GM23248 (cell line): ENCODE measurements at places on chromosomes 11 and 22. TPM values are rescaled to one million over a fixed set of nuclear protein-coding genes. Genes with fewer than 3 reads are reported as not detected.

C11orf42 gene
- not detected in 2 replicates for total RNA-seq

PNPLA5 gene
- not detected in 2 replicates for total RNA-seq

GRM5 gene
- not detected in 2 replicates for total RNA-seq

GAL gene
- total RNA-seq = 0.97 and 1.5 TPM in 2 replicates

CWF19L2 gene
- 6.9 and 25.8 TPM in 2 replicates for total RNA-seq

DNA sequence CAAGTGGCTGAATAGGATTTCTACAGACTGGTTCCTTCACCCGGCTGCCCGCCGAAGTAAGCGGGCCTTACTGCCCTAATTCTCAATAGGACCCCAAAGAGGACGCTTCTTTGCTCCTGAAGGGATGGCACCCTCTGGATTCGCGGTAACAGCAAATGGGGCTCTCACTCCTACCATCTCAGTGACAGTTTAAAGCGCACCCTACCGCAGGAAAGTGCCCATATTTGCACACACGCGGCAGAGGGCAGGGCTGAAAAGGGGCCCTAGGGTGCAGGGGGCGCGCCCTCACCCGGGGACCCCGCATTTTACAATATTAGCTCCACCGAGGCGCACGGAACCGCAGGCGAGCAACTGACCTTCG, 985 bp upstream of the UPB1 start:
- H3K36me3 ChIP-seq = no peaks in the 10 kb centered on the region
- H3K27ac ChIP-seq = no peak overlapping the region
- DNase-seq = no peak
- no peaks in the 10 kb centered on the region; the same call in 1 of the 2 replicates for H3K4me1 ChIP-seq
- peaks cover 17% of the 10 kb centered on the region for H3K27me3 ChIP-seq
- H3K4me3 ChIP-seq = peak overlapping the region; percentile 53

DNA sequence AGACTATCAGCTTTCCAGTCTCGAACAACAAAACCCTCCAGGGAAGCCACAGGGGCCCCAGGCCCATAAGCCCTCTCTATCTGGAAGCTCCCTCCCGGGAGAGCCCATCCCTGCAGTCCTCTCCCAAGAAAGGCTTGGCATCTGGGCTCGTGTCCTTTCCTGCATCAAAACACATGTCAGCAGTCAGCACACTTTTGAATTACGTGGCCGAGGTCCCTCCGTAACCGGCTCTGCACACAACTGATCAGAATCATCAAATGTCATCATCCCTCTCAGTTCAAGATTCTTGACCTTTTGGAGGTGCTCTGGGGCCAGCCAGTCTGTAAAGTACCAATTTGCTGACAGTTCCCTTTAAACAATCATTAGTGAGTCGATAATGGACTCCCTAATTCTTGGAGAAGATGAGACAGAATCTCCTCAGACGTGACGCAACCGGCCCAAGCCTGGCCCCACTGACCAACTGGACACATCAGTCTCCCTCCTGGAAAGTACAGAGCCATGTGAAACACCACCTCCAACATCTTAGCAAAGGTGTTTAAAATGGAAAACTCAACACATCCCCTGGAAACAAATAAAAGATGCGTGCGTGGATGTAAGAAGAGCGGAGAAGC, 33.6 kb downstream of the MAFF start:
- peak; percentile 60 for DNase-seq
- peaks cover 35% of the 10 kb centered on the region for H3K4me1 ChIP-seq
- peak overlapping the region; percentile 51 for H3K27ac ChIP-seq
- peaks cover 20% of the 10 kb centered on the region; the same call in 1 of the 2 replicates for H3K36me3 ChIP-seq
- no peaks in the 10 kb centered on the region for H3K27me3 ChIP-seq
